Fibroblast of lung (primary cell): ENCODE measurements at places on chromosomes 13 and 19.

- DNase-seq = peak; percentile 90
Observed at GRCh38 chr13:40149611-40150274, 494.3 kb downstream of the COG6 start.

GRCh38 chr13:31556376-31556775 lies 182.9 kb upstream of the RXFP2 start:
- DNase-seq = peak; percentile 23

DNA sequence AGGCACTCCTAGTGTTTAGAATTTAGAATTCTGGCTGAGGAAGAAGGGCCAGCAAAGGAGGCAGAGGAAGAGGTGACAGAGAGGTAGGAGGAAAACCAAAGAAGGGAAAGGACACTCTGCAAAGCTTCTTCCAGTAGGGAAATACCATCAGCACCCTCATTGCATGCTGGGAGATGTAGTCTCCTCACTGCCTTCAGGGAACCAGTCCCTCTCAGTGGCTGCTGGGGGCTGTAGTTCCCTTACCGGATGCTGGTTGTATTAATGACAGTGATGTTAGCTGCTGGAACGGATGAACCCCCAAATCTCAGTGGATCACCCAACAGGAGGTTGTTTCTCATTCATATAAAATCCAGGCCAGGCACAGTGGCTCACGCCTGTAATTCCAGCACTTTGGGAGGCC lies 10.1 kb downstream of the GRIN2D start:
- peak; percentile 67 for DNase-seq

DNA sequence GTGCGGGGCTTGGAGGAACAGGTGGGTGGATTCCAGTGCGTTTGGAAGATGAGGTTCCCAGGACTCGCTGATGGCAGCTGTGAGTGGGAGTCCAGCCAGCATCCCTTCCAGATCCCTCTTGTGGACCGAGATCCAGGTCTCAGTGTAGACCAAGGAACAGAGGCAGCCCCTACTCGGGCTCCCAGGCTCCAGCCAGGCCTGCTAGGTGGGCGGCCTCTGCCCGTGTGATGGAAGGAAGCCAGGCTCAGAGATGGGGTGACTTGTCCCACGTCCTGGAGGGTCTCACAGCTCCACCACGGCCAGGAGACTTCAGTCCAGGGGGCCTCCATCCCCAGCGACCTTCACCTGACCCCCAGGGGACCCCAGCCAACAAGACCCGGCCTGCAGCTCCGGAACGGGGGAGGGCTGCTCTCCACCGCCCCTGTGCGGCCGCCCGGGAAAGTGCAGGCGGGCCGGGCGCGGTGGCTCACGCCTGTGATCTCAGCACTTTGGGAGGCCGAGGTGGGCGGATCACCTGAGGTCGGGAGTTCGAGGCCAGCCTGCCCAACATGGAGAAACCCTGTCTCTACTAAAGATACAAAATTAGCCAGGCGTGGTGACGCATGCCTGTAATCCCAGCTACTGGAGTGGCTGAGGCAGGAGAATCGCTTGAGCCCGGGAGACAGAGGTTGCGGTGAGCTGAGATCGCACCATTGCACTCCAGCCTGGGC lies 729 bp upstream of the MADCAM1 start:
- peak; percentile 20 for DNase-seq

DNA sequence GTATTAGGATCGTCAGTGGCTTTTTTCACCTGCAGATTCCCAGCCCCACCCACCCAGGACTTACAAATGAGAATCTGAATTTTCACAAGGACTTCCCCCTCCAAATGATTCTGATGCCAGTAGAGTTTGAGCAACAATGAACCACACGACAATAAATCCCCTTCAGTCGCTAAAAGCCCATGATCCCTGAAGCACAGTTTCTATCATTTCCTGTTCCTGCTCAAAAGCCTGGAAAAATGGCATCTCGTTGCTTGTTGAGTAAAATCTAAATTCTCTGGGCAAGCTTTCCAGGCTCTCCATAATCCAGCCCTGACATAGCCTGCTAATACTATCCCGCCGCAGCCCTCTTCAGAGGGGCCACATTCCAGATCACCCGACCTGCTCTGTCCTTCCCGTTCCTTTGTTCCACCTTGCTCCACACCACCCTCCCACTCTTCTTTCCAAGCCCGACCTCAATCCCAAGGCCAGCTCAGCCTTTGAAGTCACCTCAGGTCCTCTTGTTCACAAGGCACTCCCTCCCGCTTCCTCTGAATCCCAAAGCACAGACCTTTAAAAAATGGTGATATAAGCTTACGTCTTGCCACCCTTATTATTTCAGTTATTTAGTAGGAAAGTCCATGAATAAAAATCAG lies 67.9 kb downstream of the NUFIP1 start:
- no peak for DNase-seq

- DNase-seq = no peak
Observed at GRCh38 chr19:47446534-47447469, 24.9 kb downstream of the SLC8A2 start.

DNA sequence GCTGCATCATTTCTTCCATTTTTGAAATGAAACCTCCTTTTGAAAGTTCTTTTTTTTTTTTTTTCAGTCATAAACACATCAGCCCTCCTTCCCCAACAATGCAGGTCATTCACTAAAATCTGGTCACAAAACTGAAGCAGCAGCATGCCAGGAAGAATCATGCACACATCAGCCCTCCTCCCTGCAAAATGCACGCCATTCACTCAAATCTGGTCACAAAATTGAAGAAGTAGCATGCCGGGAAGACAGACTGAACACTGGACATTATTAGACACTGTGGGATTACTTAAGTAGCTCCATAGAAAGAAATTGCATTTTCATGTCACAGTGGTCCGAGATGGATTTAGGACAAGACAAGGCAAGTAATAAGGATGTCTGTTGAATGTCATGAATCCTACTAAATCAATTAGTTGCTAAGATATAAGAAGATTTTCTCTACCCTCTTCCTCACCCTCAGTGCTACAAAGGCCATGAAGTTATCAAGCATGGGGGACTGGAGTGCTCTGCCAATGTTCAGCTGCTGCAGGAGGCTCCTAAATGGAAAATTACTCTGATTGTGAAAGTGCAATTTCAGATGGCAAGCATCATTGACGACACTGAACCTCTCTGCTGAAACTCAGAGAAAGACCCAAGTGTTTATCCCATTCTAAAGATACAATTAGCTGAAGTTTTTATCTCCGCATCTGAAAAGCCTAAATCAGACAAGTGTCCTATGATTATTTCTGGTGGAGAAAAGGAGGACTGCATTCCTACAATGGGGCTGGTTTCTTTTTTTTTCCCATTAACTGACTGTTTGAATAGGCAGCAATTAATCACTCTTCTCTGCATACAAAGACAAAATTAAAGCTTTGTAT lies 913.2 kb downstream of the DIAPH3 start:
- no peak for DNase-seq

GRCh38 chr13:45108716-45109101 lies 11.6 kb upstream of the GTF2F2 start:
- no peak for DNase-seq

DNA sequence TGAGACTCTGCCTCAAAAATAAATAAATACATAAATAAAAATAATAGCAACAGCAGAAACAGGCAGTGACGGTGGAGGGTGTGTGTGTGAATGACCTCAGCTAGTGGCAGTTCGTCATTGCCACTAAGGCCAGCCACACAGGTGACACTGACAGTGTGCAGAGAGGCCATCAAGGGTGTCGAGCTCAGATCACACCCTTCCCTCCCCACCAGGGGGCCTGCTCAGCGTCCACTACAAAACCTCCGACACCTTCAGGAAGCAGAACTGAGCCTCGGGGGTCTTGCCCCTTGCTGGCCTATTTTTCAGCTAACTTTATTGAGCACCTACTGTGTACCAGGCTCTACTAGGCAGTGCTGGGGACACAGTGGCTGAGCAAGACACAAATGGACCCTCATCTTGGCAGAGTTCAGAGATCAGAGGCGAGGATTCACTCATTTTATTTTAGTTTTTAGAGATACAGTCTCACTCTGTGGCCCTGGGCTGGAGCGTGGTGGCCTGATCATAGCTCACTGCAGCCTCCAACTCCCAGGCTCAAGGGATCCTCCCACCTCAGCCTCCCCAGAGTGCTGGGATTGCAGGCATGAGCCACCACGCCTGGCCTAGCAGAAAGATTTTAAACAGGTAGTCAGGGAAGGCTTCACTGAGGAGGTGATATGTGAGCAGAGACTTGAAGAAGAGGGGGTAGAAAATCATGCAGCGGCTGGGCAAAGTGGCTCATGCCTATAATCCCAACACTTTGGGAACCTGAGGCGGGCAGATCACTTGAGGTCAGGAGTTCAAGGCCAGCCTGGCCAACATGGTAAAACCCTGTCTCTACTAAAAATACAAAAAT lies 30.3 kb upstream of the SEMA6B start:
- no peak for DNase-seq

- DNase-seq = no peak
Observed at GRCh38 chr19:53703361-53703760, 71.6 kb downstream of the DPRX start.

- DNase-seq = no peak
Observed at GRCh38 chr13:27280009-27280656, 9.5 kb downstream of the RASL11A start.

GRCh38 chr19:16927883-16928282 lies 39.1 kb downstream of the F2RL3 start:
- no peak for DNase-seq

GRCh38 chr19:14972676-14973075 lies 7.0 kb downstream of the SLC1A6 start:
- DNase-seq = no peak

GRCh38 chr13:94535231-94535630 lies 55.7 kb upstream of the DCT start:
- DNase-seq = no peak

DNA sequence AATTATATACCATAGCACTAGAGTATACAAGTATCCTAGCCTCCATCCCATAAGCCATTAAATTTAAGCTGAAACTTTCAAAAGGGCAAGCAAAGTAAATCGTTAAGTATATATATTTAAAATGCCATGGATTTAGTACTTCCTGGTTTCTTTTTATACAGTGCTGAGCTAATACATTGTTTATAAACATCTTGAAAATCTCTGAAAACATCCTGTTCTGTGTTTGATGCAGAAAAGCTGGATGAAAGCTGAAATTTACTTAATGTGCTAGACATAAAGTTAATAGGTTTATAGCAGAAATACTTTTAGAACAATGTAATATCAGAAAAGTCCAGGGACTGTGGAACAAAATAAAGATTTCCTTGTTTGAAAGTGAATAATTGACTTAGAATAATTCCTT lies 875.4 kb downstream of the SLITRK6 start:
- DNase-seq = no peak

DNA sequence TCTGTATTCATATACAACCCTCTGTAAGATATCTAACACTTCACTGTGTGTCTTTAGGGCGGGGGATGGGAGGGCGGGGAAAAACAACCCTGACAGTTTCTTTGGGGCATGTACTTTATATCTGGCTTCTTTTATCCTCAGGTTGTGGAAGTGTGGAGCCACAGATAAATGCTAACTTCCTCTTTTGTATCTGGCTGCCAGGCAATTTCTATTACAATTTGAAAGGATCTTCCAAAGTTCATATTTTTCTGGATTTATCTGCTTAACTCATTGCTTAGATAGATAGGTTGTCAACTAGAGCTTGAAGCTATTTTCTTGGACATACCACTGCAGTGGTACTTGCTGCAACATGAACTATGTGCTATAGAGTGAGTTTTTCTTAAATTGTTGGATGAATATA lies 393.0 kb downstream of the LMO7 start:
- DNase-seq = no peak

DNA sequence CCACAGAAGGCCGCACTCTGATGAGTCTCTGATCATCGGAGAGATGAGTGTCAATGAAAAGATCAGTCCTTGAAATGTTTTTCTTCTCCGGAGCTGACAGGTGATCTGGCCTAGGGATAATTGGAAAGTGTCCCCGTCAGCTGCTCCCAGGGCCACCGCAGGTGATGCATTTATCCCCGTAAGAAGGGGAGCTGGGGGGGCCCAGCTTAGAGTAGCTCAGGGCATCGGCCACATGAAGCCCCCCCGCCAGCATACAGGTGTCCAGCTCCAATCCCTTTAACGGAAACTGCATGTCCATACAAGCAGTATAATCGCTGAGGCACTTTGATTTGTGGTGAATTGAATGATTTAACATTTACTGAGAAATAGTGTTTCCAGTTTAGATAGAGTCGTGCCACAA lies 27.7 kb downstream of the ATP4B start:
- no peak for DNase-seq

- peak; percentile 36 for DNase-seq
Observed at GRCh38 chr13:30027569-30028455, 177.4 kb upstream of the UBL3 start.

DNA sequence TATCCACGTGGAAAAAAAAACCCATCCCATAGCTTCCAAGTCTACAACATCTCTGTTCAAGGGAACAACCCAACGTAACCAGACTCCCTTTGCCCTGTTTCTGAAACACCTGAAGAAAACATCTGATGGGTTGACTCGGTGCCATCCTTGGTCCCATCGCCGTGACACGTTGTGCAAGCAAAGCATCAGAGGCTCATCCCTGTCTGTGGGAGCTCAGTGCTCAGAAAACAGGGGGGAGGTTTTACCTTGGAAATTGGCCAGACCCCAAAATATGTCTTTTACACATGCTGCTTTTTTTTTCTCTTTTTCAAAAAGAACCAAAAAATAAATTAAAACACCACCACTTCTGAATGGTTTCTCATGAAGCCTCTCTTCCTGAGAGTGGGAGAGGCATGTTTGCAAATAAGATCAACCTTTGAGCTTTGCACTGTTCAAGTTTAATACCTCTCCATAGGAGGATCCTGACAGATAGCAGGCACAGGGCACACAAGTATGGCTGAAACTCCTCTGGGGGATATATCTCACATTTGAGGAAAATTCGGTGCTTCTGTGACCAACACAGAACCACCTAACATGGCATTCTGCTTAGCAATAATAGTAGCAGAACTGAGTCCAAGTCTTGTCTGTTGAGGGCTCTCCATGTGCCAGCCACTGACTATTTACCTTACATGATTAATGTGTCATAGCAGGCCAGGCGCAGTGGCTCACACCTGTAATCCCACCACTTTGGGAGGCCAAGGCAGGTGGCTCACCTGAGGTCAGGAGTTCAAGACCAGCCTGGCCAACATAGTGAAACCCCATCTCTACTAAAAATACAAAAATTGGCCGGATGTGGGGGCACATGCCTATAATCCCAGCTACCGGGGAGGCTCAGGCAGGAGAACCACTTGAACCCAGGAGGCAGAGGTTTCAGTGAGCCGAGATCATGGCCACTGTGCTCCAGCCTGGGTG lies 7.0 kb upstream of the PVR start:
- DNase-seq = no peak

DNA sequence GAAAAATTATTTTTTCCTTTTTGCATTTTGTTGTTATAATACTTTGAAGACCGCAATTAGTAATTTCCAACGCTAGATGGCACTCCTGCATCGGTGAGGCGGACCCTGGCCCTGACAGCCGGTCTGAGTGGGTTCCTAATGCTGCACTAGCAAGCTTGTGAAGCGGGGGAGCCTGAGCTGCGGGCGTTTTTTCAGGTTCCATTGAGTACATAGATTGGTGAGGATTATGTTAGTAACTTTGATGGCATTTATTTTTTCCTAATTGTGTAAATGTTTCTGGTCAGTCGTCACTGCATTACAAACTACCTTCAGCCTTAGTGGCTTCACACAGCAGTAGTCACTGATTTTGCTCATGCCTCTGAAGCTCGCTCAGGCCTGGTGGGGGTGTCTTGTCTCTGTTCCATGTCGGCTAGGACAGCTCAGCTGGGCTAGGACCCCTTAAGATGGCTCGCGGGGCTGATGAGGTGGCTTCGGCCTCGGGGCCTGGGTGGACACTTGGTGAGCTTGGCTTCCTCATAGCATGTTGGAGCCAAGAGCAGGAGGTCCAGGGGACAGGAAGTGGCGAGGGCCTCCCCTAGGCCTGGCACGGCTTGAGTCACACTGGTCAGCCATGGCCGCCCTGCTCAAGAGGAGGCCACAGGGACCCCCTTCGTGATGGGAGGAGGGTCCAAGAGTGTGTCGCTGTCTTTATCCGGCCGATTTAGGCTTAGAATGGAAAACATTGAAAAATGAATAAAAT lies 25.0 kb downstream of the ERCC5 start:
- peak; percentile 74 for DNase-seq
